ENCODE measurements at places on chromosomes 4 and X.
A peak's percentile ranks its signal among the peaks of the same experiment; 100 is the strongest.

DNA sequence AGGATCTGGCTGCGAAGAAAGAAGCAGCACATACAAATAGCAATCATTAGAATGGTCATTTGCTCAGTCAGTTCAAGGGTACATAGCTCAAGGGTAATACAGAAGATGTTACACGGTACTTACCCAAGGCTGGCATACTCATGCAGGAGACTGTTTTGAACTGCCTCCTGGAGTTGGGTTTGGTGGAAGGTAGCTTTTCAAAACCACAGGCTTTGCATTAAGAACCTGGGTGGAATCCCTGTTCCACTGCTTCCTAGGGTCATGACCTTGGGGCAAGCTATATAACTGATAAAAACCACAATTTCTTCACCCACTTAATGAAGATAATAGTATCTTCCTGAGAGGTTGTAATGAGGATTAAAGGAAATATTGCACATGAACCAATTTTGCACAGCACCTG lies 36.5 kb downstream of the TBC1D9 start:
- DNase-seq, result no peak

GRCh38 chr4:1236103-1236641 lies 12.8 kb downstream of the CTBP1 start:
- DNase-seq, result no peak

GRCh38 chrX:116618546-116618945 lies 155.8 kb upstream of the CT83 start:
- no peak for DNase-seq

GRCh38 chr4:114209584-114209983 lies 230.1 kb upstream of the ARSJ start:
- DNase-seq, result peak; percentile 8

- DNase-seq, result no peak
Observed at GRCh38 chr4:65600656-65601055, 69.6 kb downstream of the EPHA5 start.

Data from AG10803 (cell line).